SHP77 treated with DMSO at 0.1 percent for 48 hours (cell line): ENCODE measurements at places on chromosomes 11 and 22.

DNA sequence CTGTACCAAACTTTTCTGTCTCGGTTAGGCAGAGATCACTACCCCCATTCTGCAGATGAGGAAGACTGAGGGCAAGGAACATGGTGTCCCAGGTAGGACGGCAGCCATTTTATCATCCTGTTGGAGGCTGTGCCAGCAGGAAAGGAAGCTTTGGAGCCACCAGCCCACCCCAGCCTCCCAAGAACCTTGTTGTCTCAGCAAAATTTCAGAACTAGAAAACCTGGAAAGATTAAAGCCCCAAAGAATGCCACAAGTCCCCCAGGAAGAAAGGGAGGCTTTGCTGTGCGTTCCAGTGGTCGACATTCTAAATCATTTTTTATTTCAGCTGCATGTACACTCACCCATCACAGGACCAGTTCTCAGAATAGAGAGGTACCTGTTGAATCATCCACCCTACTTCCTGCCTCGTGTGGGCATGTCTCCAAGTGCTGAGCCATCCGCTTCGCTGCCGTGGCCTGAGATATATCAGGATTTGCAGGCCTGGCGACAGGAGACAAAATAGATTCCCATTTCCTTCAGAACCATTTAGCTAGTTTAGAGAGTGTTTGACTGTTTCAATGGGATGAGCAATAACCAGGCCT, 13.0 kb upstream of the EIF3D start:
- no peak for DNase-seq

DNA sequence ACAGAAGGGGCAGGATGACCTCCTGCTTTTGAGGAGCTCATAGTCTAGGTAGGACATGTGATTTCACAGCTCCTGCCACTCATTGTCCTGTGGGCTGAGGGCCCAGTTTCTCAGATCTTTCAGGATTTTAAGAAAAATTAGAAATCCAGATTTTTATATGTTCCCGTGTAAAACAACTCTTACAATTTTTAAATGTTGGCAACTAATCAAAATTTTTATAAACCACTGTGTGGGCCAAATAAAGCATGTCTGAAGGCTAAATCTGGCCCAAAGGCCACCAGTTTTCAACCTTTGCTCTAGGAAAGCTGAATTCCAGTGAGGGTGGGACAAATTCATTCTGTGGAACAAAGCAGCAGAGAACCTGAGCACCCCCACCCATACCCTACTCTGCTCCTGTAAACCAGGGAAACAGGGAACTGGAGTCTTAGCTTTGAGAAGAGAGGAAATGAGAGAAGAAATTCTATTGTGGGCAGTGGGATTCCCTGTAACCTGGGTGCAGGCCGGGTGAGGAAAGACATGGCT, 20.6 kb downstream of the LRRC32 start:
- DNase-seq: no peak

- DNase-seq: no peak
These were observed 306.6 kb downstream of the FAT3 start for GRCh38 chr11:92531065-92531739.

DNA sequence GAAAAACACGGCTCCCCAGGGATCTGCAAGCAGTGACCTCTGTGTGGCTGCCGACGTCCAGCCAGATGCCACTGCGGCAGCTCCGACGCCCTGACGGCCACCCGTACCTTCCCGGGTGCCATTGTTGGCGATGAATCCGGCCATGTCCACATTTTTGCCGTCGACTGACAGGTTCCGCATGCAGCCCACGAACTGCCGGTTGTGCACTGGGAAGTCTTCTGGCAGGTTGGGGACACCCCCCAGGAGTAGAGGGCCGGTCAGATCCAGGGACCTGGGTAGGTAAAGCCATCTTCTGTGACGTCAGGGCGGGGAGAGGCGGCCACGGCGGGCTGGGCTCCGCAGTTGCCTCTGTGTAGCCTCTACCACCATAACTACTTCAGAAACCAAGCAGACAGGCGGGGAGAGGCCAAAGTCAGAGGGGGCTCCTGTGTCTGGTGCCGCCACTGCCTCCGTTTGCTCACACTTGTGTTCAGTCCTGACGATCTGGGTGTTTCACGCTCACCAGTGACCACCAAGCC, 74.8 kb downstream of the TRMU start:
- DNase-seq: no peak

- no peak for DNase-seq
These were observed 21.0 kb downstream of the OR5M11 start for GRCh38 chr11:56522008-56522407.

GRCh38 chr11:14350215-14350614, 8.8 kb downstream of the RRAS2 start:
- no peak for DNase-seq

DNA sequence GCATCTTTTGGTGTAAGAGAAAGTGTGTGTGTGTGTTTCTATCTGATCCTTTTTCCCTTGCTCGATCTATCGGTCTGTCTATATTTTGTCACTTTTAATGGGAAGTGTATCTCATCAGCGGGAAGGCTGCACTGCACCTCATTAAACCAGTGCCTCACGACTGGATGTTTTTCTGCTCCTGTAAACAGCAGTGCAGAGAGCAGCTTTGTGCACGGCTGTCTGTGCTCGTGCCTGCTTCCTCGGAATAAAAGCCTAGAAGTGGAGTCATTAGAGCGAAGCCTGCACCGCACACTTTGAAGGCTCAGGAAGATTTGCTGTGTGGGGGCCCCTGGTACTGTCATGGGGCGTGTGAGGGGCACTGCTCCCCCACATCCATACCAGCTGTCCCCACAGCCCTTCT, 27.0 kb upstream of the PARVG start:
- DNase-seq: no peak

DNA sequence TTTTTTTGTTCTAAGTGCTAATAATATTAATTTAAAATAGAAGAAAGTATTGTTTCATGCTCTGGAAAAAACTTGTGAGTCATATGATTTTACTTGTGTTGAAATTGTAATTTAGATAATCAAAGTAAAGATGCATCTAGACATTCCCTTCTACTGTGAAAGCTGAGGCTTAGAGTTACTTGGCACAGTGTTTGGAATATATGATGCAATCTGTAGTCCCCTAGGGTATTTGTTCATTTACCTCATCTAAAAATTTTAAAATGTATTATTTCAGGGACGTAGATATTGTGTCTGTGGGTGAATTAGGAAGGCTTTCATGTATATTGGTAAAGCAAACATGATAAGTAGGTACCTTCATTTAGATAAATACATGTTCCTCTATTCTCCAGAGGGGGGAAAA, 793.5 kb upstream of the CNTN5 start:
- DNase-seq: no peak

DNA sequence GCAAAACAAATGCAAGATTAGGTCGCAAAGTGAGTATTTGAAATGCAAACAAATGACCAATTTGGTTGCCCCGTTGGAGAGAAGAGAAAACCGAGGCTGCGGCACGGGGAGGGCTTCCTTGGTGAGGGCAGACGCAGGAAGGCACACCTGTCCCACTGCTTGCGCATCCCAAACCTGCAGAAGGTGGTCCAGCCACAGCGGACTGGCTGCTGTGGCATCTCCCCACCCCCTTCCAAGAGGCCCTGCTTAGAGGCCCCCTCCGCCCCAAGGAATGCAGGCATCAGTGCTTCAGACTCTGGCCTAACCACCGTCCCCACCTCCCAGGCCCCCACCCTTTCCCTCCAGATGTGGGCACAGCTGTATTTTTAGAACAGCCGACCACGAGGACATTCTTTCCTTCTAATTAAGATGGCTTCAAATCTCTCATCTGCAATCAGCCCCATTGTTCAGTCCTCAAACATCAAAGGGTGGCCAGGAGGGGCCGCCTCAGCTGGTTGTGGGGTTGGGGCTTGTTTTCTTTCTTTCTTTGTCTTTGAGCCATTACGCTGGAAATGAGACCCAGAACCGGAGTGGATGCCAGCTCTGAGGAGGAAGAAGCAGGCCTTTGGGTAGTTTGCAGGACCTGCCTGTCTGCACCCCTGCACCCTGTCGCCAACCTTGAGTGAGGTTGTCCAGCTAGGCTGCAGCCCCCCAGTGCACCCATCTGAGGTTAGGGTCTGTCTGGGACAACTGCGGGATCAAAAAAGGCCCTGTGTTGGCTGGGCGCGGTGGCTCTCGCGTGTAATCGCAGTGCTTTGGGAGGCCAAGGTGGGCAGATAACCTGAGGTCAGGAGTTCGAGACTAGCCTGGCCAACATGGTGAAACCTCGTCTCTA, 9.4 kb upstream of the DERL3 start:
- no peak for DNase-seq

- DNase-seq: no peak
These were observed 53.0 kb upstream of the MPEG1 start for GRCh38 chr11:59265735-59266134.

GRCh38 chr11:125129316-125129993, 18.0 kb upstream of the TMEM218 start:
- no peak for DNase-seq
